ENCODE measurements at places on chromosomes 7 and 10.

GRCh38 chr7:27071622-27072390 lies 24.0 kb downstream of the HOXA1 start:
- no peak for DNase-seq

- no peak for DNase-seq
Observed at GRCh38 chr7:15218261-15218660, 315.7 kb upstream of the DGKB start.

DNA sequence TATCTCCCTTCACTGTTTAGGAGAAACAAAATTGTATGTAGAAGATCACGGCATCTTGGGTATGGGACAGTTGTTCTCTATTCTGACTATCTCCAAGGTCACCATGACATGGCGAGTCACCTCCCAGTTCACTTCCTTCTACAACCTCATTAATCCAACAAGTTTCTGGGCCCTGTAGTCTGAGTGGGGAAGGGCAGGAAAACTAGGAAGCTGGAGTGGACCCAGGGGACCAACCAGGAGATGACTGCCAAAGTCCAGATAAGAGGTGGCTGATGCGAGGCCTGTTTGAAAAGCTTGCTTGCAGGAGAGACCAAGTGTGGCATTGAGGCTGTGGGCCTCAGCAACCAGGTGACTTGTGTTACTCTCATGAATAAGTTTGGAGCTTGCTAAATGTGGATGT lies 584.9 kb downstream of the TNS3 start:
- no peak for DNase-seq

GRCh38 chr10:78578929-78579328 lies 489.8 kb upstream of the ZMIZ1 start:
- peak; percentile 83 for DNase-seq

DNA sequence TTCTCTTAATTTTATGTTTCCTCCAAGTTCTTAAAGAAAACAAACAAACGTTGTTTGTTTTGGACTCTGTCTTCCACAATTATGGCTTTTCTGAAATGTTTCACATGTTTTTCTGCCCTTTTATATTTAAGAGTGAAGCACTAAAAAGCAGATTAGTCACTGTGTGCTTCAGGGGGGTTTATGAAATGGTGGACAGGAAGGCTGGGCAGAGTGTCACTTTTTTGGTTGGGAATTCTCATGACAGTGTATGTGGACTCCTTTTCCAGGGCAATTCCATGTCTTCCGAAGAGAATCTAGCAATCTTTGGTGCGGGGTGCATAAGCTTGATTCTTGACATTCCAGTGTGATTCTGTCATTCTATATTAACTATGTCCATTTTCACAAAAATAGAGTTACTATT lies 669.4 kb downstream of the PARD3 start:
- no peak for DNase-seq

DNA sequence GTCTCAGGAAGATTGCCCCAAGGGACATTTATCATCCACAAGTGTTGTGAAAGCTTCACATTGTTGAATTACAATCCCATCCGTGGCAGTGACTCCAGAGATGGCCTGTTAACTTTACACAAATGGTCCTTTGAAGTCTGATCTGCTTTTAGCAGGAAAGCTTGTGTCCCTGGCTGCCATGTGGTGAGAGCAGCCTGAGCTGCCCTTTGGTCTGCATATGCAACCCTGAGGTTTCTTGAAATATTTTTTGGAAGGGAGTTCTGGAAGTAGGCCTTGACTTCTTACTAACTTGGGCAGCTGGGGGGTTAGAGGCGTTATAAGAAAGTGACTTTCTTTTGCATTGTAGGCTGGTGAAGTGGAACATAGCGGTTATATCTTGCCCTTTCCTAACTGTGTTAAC lies 41.3 kb upstream of the FAM180A start:
- DNase-seq, result no peak

DNA sequence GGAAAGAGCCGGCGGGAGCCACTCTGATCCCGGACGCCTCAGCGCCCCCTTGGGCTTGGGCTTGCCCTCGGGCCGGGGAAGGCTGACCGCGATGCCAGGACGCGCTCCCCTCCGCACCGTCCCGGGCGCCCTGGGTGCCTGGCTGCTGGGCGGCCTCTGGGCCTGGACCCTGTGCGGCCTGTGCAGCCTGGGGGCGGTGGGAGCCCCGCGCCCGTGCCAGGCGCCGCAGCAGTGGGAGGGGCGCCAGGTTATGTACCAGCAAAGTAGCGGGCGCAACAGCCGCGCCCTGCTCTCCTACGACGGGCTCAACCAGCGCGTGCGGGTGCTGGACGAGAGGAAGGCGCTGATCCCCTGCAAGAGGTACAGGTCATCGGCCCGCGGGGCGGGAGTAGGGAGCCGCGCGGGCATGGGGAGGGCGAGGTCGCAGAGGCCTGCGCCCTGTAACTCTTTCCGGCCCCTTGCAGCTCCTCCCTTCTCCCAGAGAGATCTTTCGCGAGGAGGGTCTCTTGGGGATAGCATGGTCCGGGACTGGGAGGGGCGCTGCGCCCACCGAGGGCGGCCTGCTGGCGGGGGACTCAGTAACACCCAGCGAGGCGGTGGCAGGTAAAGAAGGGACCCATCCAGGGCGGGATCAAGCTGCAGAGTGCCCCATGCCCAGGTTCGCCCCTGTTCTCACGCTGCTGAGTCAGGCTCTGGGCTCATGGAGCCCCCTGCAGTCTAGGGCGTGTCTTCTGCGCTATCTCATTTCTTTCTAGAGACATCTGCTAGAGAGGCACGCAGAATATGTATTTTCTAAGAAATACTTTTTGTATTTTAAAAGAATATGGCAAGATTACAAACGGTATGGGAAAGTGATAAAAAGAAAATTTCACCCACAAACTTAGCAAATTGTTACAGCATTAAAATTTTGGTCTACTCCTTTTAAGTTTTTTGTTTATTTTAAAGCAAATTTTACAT lies 687 bp downstream of the EPDR1 start:
- DNase-seq, result no peak

DNA sequence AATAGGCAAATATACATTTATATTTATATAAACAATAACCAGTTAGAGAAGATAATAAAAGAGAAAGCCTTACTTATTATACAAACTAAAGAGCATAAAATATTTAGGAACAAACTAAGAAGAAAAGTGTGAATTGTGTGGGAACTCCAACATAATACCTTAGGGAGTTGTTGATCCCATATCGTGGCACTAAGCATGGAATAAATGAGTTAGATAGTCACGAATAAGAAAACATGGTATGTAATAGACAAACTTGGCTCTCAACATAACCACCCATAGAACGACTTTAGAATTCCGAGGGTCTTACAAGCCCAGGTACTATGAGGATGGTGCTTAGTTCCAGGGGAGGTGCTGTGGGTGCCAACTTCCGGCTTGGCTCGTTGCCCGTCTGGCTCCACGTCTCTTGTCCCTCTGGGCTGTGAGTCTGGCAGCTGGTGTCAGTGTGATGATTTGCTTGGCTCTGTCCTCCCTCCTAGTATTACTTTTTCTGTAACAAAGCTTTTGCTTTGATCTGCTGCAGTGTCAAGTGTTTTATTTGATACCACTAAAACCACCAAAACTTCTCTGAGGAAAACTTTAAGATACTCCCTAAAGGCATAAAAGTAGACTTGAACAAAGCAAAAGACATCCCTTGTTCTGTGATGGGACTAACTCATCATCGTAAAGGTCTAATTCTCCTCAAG lies 9.5 kb upstream of the RBM20 start:
- no peak for DNase-seq

- DNase-seq, result peak; percentile 73
Observed at GRCh38 chr7:151432658-151433521, 7.1 kb downstream of the CRYGN start.

GRCh38 chr7:56007891-56008290 lies 43.4 kb downstream of the PSPH start:
- DNase-seq, result no peak

- no peak for DNase-seq
Observed at GRCh38 chr10:59006511-59007306, 169.7 kb upstream of the PHYHIPL start.

- DNase-seq, result no peak
Observed at GRCh38 chr10:119217991-119218490, 10.7 kb downstream of the GRK5 start.

- DNase-seq, result no peak
Observed at GRCh38 chr10:18005445-18005780, 53.7 kb downstream of the SLC39A12 start.

DNA sequence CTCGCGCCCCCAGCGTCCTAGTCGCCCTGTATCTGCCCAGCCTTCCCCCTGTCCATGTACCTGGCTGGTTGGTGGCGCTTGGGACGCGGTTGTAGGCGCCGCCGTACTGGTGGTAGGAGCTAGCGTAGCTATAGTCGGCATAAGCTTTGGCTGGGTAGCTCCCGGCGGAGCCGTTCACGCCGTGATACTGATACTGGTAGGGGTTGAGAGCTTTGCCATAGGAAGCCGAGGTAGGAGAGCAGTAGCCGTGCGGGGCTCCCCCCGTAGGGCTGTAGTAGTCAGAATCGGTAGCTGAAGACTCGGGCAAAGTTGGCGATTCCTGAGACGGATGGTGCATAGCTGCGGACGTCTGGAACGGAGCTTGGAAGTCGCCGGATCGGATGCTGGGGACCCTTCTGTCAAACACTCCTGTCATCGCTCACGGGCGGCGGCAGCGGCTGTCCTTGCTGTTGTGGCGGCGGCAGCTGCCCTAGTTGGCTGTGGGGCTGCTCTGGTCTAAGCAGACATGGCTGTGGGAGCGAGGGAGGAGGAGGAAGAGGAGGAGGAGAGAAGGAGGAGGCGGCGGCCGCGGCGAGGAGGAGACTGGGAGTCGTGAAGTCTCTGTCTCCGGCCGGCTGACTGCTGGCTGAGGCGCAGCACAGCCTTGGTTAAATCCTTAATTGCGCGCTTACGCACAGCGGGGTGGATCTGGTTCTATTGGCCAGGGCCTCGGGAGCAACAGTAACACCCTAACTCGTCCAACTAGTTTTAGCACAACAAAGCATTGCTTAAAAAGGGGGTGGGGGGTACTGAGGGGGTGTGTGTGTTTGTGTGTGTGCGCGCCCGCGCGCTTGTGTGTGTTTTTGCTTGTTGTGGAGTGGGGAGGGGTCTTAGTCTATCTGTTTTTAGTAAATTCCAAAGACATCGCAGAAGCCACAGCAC lies at the start of gene DLX5:
DLX5 (minus strand) TSS at position 623 of the 921 bp plus-strand sequence; CDS start at position 415, 208 bp downstream.
- DNase-seq, result peak; percentile 28

- no peak for DNase-seq
Observed at GRCh38 chr10:120262857-120263547, 194.0 kb upstream of the PLPP4 start.

GRCh38 chr10:20959242-20959641 lies 62.1 kb upstream of the NEBL start:
- no peak for DNase-seq

DNA sequence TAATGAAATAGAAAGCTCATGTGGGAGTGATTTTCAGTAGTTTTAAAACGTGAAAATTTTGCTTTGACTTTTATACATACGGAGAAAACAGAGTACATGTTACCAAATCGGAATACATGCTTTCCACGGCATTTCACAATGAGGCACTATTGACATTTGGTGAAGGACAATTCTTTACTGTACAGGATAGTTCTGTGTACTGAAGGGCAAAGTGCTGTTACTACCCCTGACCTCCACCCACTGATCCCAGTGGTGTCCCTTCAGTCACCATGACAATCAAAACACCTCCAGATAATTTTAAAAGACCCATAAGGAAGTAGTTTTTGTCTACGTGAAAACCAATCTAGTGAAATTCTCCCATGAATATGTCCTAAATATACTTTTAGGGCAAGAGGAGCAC lies 33.1 kb upstream of the ANK3 start:
- DNase-seq, result no peak

DNA sequence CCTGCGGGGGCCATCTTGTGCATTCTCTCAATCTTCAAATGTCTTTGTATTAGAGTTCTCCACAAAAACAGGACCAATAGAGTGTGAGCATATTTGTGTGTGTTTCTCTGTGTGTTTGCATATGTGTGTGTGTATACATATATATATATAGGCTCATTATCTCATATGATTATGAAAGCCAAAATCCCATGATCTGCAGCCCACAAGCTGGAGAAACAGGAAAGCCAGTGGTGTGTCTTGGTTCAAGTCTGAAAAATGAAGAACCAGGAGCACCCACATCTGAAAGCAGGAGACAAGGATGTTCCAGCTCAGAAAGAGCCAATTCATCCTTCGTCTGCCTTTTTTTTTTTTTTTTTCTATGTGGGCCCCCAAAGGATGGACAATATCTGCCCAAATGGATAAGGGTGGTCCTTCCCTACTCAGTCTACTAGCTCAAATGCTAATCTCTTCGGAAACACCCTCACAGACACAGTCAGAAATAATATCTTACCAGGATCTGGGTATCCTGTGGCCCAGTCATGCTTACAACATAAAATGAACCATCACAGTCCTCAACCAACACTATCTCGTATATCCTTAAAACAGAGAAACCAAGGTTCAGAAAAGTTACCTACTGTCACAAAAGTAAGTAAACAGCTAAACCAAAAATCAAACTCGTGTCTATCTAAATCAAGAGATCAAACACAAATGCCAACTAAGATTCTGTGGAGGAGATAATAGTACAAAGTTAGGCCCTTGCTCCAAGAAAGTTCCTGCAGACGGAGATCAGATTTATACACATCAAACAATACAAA lies 141.9 kb downstream of the JMJD1C start:
- DNase-seq, result no peak

- no peak for DNase-seq
Observed at GRCh38 chr7:930975-931758, 23.3 kb downstream of the ADAP1 start.

GRCh38 chr10:63106111-63106755 lies 26.9 kb upstream of the NRBF2 start:
- no peak for DNase-seq

- no peak for DNase-seq
Observed at GRCh38 chr10:96858038-96858705, 26.1 kb downstream of the LCOR start.

GRCh38 chr7:124881981-124882380 lies 47.6 kb downstream of the POT1 start:
- DNase-seq, result no peak

DNA sequence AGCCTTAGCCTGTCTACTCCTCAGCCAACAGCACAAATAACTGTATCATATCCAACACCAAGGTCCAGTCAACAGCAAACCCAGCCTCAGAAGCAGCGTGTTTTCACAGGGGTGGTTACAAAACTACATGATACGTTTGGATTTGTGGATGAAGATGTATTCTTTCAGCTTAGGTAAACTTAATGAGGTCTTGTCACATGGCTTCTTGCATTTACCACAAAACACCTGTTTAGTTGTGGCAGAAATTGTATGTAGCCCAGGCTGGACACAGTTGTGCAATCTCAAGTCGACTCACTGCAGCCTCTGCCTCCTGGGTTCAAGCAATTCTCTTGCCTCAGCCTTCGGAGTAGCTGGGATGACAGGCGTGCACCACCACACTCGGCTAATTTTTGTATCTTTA lies 21.4 kb downstream of the CCAR1 start:
- no peak for DNase-seq

- peak; percentile 9 for DNase-seq
Observed at GRCh38 chr7:151313857-151314256, 27.8 kb upstream of the NUB1 start.

DNA sequence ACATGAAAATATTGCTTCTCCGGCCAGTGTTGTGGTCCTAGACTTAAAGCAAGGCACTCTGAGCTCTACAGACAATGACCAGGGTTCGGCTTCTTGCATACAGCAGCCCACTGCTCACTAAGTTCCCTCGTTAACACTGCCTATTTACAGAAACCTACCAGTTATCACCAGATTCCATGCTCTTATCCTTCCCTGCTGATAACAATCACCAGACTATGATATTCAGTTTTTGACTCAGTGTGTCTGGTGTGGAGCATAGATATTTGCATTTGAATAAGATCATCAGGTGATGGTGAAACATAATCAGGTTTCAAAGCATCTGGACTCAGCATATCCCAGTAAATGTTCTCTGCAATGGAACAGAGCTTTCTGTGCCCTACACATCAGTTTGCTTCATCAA lies 182.3 kb downstream of the SNX13 start:
- no peak for DNase-seq

Data from stimulated activated CD4-positive, alpha-beta T cell treated with anti-CD3 and anti-CD28 coated beads, Interleukin-1b, Interleukin-23, amount 100 ng/mL, for 48 hours (primary cell).